ENCODE measurements at places on chromosomes 16 and 17.

DNA sequence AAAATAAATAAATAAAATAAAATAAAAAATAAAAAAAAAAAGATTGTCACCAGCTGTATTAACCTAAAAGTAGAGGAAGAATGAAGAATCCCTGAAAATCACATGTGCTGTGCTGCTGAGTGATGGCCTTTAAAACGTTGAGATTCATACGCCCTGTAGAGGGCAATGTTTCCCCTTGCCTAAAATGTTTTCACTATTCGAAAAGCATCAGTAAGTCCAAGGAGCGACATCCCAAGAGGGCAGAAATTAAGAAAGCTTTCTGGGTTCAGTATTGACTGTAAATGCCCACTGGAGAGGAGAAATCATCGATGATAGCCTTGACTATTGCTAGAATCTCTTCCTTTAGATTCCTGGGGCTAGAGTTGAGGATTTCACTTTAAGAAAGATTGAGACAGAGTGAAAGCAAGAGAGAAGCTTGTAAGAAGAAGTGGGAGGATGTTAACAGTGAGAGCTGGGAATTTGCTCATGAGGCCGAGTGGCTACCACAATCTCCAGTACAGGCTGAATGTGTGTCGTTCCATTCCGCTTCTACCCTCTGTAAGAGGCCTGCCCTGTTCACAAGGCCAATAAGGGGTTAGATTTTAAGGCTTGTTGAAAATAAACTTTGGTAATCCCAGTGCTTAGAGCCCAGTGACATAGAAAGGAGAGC lies 170.8 kb upstream of the FAM20A start:
- no peak for DNase-seq

GRCh38 chr16:86232496-86232895 lies 277.8 kb upstream of the FOXF1 start:
- DNase-seq: no peak

GRCh38 chr16:87432330-87432915 lies 40.3 kb downstream of the MAP1LC3B start:
- no peak for DNase-seq

DNA sequence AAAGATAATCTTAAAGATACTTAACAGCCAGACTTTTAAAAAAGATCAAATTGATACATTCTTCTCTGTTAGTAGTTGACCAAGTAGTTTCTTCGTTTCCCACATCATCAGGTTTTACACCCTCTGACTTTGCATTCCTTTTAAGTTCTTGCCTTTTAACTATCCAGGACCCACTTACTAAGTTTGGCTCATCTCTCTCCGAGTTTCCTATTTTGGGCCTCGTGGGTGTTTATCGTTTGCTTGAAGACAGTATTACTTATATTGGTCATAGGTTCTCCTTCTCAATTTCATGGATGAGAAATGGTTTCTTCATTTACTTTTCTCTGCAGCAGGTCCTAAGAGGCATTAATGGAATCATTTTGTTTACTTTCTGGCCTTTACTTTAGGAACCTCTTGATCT lies 43.2 kb downstream of the RPA1 start:
- no peak for DNase-seq

DNA sequence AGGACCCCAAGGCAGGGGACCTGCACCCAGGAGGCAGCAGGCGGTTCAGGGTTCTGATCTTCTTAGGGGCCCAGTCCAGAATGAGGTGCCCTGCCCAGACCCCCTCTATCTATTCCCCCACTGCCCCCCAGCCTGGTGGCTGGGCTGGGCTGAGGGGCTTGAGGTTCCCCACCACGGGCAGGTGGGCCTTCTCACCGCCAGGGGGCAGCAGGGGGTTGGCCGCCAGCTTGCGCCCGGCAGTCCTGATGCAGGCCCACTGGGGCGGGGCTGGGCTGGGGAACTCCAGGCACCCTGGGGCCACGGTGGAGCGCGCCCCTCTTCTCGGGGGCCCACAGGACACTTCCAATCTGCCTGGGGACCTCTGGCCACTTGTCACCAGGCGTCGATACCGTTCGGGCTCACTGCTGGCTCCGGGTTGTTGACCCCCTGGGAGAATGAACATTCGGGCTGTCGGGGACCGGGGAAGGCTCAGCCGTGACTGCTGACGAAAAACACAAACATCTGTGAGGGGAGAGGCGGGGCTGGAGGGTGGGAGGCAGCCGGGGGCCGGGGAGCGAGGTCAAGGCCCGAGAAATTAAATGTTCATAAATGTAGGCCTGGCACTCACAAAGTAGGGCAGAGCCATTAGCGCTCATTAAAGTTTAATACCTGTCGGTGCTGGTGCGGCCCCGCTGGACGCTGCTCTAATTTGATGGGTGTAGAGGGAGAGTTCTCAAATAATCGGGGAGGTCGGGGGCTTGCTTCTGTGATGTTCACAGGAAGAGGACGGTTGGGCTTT lies 219.3 kb upstream of the GSE1 start:
- DNase-seq: no peak

DNA sequence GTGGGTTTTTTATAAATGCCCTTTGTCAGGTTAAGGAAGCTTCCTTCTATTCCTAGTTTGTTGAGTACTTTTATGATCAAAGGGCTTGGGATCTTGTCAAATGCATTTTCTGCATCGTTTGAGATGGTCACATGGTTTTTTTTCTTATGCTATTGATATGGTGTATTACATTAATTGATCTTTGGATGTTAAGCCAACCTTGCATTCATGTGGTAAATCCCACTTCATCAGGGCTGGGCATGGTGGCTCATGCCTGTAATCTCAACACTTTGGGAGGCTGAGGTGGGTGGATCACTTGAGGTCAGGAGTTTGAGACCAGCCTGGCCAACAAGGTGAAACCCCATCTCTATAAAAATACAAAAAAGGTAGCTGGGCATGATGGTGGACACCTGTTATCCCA lies 30.8 kb upstream of the ATP2A3 start:
- DNase-seq: no peak

DNA sequence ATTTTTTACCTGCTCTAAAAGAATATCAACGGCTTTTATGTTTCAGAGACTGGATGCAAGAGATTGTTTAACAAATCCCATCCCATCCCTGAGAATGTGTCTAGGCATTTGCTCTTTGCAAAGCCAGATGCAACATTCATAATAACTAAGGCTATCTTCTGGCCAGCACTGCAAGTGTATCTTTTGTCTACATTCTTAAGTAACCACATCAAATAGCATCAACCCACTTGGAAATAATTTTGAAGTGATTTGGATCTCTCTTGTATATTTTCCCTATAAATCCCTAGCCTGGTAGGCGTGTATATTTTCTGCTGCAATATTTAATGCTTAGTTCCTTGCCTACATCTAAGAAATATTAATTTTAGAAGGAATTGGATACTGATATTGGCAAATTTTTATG lies 64.3 kb downstream of the PIGL start:
- no peak for DNase-seq

DNA sequence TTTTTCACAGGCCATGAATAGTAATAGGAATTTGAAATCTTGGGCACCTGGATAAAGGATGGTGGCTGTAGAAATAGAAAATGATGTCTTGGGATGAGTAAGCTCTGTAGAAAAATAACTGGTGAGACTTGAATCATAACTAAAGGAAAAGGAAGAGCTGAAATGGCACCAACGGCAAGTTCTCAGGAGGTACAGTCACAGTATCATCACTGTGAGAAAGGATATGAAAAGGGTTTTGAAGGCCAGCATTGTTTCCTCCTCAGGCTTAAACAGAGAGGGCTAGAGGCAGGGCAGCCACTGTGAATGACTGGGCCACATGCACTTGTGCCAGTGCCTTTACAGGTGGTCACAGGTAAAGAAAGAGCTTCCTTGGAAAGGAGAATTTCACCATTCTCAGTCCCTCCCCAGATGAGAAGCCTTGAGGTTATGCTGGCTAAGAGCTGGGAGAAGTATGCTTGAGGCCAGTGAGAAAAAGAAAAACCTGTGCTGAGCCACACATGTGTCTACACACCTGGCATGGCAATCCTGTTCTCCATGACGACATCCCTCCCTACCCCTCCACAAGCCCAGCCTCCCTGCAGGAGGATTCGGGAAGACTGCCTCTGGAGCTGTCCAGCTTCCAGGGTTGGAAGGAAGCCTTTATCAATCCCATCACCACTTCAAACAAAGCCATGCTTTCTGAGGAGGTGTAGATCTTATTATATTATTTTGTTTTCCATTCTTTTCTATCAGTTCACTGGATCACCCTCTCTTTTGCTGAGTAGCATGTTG lies 3.8 kb upstream of the ANKFN1 start:
- no peak for DNase-seq

GRCh38 chr17:18921485-18921884 lies 30.5 kb upstream of the SLC5A10 start:
- DNase-seq: no peak

- no peak for DNase-seq
Observed at GRCh38 chr17:16381496-16381820, 567 bp downstream of the UBB start.

DNA sequence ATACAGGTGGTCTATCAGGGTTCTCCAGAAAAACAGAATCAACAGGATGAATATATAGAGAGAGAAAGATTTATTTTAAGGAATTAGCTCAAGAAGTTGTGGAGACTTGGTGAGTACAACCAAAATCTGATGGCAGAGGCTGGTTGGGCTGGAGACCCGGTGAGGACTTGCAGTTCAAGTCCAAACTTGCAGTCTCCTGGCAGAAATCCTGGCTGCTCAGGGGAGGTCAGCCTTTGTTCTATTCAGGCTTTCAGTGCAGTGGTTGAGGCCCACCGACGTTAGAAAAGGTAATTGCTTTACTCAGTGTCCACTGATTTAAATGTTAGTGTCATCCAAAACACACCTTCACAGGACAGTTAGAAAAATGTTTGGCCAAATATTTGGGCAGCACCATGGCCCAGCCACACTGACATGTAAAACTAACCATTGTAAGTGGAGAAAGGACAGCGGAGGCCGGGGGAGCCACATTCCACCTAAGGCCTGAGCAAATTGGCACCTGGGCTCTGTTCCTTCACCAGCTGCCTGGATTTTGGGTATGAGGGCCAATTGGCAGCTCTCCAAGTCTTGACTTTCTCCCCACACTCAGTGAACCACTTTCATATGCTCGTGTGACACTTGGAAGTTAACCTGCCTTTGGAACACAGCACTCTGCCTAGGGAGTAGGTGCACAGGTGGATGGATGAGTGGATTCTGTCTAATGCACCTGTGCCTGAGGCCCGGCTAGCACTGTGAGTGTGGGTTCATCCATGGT lies 54.7 kb downstream of the CACNG5 start:
- no peak for DNase-seq

DNA sequence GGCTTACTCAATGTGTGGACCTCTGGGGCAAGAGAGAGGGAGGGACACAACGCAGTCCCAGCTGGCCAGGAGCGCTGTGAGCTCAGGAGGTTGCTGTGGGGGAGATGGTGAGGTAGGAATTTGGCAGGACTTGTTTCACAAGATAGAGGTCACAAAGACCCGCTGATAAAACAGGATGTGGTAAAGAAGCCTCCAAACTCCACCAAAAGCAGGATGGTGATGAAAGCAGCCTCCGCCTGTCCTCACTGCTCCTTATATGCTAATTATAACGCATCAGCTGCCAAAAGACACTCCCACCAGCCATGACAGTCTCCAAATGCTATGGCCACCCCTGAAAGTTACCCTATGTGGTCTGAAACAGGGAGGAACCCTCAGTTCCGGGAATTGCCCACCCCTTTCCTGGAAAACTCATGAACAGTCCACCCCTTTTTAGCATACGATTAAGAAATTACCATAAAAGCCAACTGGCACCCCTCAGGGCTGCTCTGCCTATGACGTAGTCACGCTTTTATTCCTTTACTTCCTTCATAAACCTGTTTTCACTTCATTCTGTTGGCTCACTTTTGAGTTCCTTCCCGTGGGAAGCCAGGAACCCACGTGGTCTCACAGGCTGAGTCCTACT lies 5.3 kb upstream of the EIF4A3 start:
- peak; percentile 58 for DNase-seq

DNA sequence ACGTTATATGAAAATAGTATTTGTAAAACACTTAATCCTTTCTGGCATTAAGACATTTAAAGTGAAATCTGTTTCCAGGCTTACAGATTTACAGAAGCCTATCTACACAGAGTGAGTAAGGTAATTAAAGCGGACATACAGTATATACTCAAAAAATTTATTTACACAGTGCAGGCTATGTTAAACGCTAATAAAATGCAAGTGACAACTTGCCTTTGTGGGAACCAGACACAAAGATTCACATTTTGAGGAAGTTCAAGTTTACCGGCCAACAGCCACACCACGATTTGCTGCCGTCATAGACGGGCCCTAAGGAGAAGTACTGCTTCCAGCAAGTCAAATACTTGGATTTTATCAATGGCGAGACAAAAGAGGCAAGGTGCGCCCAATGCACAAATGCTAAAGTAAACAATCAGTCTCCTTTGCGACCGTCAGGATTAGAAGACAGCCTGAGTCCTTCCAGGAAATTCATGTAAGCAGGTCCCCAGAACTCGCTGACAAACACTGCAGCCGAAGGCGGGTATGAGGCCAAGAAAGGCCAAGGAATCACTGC lies 801 bp downstream of the VPS35 start:
- DNase-seq: no peak

GRCh38 chr17:34883106-34884000 lies 77.9 kb downstream of the CCT6B start:
- DNase-seq: no peak

- no peak for DNase-seq
Observed at GRCh38 chr17:79815836-79816461, 19.1 kb upstream of the CBX8 start.

GRCh38 chr16:86707171-86707570 lies 128.8 kb downstream of the FOXL1 start:
- DNase-seq: no peak

DNA sequence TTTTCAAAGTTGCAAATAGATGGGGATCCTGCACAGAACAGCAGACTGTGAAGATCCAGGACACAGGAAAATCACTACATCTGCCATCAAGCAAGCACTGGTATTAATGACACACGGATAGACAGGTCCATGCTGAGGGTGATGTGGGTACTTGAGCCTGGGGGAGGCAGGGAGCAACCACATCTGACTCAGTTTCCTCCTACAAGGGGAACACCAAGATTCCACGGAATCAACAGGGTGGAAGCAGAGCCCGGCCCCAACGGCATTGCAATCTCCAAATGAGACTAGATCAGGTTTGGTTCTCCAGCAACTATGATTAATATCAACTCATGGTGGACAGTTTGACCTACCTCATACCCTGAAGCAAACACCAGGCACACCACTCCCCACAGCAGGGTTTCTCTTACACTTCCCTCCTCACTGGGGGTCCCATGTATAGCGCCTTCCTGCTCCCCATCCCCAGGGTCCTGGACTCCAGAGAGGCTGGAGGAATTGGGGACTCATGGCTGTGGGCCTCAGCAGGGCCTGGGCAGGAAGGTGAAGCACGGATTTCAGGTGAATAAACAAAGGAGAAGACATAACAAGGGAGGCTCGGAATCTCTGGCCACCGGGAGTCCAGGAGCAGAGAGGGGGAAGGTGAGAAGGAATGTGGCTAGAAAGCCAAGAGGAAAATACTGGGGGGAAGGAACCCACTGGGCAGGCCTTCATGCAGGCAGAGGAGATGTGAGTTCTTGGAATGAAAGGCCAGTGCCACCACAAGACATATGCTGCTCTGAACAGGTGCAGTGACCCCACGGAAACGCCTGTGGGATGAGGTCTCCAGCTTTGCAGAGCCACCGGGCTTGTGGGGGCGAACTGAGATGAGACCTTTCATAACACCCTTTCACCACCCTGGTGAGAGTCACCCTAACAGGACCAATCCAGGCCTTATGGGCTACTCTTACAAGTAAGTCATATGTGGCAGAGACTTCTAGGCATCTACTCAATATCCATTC lies 29.5 kb upstream of the PIK3R6 start:
- DNase-seq: no peak

GRCh38 chr17:40903129-40903847 lies 18.2 kb upstream of the KRT20 start:
- DNase-seq: peak; percentile 32

All from AG09309 (cell line).